ENCODE measurements at places on chromosomes 13 and 19.

DNA sequence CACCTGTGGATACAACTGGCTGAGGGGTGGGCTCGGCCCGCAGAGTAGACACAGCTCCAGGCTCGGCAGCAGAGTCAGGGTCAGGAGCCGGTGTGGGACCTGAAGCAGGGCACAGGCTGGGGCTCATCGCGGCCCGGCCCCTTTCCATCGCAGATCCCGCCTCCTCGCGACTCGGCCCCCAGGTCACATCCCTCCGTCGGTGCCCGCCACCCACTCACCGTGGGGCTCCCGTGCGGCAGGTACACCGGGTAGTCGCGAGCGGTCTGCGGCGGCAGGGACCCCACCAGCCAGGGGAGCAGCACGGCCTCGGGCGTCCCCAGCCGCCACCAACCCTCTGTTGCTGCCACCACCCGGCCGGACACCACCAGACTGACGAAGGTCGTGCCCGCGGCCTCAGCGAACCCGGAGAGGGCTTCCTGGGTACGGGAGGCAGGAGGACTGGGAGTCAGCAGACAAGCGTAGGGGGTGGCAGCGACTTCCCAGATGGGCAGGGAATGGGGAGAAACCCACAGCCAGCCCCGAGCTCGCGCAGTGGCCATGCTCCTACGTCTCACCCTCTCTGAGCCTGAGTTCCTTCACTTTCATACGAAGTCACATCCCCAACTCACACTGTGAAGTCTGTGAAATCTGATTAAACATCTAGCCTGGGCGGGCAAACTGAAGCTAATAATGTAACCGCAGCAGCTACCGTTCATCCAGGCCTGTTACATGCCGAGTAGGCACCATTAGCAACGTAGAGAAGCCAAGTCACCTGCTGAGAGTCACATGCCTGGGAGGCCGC, 3.7 kb downstream of the FUZ start:
- peak; percentile 61 for DNase-seq

GRCh38 chr13:103952183-103952582, 886.0 kb upstream of the SLC10A2 start:
- no peak for DNase-seq

DNA sequence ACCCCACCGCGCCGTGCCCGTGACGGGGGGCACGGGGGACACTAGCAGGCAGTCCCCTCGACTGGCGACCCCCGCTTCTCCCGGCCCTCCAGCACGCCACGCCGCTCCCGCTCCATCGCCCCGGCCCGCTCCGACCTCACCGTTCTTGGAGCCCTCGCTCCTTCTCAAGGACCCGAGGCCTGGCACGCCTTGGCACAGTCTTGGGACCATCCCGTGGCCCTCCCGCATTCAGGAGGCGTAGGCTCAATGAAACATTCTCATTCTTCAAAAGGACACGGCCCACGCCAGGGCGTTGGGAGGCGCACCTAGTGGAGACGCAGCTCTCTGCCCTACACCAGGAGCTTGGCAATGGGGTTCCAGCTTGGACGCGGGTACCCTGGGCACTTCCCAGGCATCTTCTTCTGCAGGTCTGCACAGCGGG, 473 bp upstream of the CERS1 start:
- DNase-seq = no peak

DNA sequence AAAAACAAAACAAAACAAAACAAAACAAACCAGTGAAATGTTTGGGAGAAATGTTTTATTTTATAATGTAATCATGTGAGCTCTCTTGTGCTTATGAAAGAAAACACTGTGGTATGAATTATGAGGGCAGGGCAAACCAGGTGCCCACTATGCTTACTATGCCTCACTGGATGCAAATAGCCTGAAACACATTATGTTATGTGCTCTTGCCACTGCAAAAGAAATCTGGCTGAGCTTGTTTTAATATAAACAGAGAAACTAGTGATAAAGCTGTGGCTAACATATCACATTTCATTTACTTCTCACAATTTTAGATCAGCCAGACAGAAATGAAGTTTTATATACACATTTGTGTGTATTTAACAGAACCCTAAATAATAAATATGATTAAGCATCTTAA, 8.7 kb upstream of the NBEA start:
- DNase-seq = no peak

GRCh38 chr13:77476456-77476855, 59.0 kb upstream of the SCEL start:
- no peak for DNase-seq

GRCh38 chr13:36548129-36548528, 115.8 kb downstream of the CCNA1 start:
- no peak for DNase-seq

DNA sequence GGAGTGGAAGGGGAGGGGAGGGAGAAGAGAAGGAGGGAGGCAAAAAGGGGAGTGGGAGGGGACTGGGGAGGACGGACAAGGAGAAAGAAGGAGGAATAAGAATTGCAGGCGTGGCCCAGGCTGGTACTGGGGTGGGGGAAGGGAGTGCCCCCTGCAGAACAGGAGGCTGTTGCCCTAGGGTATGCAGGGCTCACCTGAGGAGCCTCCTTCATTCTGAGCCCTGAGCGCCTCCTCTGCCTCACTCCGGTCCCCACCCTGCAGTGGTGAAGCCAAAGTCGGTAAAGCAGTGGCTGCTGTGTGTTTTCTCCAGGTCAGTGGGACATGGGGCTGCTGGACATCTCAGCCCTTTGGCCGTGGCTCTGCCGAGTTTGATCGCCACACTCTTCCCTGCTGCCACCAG, 9.1 kb upstream of the CDC16 start:
- no peak for DNase-seq

DNA sequence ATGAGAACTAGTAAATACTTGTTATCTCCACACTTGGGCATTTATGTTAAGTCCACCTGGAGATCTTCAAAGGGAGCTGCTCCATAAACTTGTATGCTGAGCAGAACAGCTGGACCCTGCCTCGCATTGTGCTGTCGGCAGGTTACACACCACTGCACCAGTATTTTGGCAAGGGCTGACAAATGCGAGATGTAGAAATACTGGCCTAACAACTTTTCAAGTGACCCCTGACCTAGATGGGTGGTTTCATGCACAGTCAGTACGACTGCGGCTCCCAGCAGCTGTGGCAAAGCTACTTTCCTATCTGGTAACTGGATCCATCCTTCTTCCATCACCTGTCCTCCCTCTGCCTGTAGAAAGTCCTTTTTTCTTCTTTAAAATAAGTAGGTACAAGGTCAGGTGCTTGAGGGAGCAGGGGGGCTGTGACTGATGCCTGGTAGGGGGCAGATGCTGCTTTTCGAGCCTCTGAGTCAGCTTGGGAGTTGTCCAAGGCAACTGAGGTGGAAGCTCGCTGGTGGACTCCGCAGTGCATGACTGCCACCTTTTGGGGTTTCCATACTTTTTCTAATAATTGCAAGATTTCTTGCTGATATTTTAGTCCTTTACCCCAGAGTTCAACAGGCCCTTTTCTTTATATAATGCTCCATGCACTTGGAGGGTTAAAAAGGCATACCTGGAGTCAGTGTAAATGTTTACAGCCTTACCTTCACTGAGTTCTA, 86.8 kb downstream of the SLC25A15 start:
- DNase-seq = no peak

- DNase-seq = no peak
These were observed 7.4 kb upstream of the ZNRF4 start for GRCh38 chr19:5447700-5448311.

DNA sequence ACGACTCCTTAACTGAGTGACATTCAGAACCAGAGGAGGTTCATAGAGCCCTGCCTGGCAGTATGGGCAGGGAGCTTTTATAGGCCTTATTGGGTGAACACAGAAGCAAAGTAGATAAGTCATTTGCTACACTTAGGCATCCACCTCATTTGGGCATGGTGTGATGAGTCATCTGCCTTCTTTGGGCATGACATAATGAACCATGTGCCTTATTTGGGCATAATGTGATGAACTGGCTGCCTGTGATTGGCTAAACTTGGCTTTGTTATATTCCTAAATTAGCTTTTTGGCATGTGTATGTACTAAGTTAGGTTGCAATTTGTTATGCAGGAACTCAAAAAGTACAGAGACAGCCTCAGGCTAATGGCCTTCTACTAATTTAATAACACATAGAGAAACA, 2210.2 kb upstream of the PCDH20 start:
- DNase-seq = no peak

DNA sequence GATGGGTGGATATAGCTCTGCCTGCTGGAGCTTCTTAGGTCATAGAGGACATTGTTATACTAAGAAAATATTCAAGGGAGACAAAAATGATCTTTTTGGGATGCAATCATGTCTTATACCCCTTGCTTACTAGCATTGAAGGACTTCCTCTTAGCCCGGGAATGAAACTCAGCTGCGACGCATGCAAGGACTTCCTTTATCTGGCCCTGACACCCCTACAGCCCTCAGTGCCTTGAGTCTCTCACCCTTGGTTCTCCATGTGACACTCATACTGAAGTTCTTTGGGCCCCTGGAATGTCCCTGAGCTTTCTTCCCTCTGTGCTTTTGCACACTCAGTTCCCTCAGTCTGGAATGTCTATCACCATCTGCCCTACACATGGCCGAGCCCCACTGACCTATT, 72.5 kb upstream of the MTIF3 start:
- DNase-seq = no peak

DNA sequence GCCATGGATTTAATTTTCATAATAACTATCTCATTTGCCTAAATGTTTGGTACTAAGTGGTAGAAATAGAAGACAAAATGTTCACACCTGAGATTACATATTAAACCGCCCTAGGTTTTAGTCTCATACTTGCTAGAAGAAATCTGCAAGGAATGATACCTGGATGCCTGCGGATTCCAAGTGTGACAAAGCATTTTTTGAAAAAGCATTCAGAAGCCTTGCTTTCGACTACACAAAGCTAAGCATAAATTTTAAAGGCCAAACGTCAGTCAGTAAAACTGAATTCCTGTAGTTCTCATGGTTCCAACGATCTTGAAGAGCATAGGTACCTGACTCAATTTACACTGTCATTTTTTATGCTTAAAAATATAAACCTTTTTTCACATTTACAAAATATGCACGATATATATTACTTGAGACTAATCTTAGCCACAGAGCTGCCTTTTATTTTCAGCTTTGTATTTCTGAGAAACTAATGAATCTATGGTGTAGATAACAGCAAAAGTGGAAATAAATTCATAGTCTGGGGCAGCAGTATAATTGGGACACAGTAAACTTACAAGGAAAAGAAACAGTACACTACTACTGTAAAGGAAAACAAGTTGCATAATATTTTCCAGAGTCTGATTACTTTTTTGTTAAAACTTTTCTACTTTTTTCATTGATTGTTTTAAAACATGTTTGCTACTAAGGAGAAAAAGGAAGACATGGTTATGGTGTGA, 1.2 kb upstream of the LRRC63 start:
- no peak for DNase-seq

DNA sequence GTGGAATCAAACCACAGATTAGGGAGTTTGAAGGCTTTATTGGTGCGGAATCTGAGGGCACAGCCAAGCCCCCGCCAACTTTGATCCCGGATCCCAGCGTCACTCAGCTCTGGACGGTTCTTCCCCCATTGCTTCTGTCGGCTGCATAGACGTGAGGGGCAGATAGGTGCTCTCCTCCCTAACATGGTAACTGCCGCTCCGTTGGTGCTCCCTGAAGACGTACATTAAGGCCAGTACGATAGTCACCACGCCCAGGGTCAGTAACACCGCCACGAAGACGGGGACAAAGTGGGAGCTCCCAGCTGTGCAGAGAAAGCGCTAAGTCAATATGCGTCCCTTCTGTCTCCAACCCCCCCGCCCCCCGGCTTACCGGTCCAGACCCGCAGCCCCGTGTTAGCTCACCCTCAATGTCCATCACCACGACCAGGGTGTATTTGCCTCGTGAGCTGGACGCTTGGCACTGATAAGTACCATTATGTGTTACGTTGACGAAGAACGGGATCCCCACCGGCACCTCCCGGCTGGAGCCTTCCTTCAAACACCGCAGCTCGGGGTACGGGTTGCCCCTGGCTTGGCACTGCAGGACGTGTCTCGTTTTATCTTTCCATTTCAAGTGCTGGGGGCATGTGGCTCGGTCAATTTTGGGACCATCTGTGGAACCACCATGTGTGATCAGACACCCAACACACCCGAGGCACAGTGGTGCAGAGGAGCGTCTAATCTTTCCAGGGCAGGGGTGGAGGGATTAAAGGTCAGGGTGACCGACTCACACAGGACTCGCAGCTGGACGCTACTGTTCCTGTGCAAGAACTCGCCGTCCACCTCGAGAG, 644 bp upstream of the RAVER1 start:
- DNase-seq = peak; percentile 29

- DNase-seq = no peak
These were observed 41.9 kb upstream of the CYP2A7 start for GRCh38 chr19:40923934-40924391.

DNA sequence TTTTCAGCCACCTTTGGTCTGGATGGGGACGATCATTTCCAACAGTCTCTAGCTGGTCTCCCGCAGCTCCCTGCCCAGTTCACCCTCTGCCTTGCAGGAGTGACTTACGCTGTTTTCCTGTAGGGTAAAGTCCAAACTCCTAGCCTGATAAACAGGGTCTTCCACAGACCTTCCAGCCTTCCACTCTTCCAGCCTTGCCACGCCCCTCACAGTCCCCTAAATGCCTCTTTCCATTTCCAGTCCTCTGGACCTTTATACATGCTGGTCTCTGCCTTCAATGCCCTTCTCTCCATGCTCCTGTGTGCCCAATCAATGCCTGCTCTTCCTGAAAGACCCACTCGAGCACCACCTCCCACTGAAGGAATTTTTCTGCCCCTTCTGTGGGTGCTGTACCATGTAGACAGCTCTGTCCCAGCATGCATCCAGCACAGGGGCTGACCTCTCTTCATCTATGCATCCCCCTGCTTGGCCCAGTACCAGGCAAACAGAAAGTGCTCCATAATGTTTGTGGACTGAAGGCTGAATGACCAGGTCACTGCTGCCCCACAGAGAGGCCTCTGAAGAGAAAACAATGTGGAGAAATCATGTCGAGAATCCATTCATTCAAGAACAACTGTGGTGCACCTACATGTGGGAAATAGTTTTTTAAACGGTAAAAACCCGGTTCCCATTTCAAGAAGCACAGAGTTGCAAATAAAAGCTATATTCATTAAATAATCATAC, 4.6 kb downstream of the ATP7B start:
- DNase-seq = no peak
